ENCODE measurements at places on chromosomes 4 and X.

- no peak for DNase-seq
Observed at GRCh38 chr4:132065940-132066495, 1083.1 kb upstream of the PCDH10 start.

GRCh38 chr4:73259571-73260090 is 1.0 kb upstream of the ANKRD17 start:
- no peak for DNase-seq

DNA sequence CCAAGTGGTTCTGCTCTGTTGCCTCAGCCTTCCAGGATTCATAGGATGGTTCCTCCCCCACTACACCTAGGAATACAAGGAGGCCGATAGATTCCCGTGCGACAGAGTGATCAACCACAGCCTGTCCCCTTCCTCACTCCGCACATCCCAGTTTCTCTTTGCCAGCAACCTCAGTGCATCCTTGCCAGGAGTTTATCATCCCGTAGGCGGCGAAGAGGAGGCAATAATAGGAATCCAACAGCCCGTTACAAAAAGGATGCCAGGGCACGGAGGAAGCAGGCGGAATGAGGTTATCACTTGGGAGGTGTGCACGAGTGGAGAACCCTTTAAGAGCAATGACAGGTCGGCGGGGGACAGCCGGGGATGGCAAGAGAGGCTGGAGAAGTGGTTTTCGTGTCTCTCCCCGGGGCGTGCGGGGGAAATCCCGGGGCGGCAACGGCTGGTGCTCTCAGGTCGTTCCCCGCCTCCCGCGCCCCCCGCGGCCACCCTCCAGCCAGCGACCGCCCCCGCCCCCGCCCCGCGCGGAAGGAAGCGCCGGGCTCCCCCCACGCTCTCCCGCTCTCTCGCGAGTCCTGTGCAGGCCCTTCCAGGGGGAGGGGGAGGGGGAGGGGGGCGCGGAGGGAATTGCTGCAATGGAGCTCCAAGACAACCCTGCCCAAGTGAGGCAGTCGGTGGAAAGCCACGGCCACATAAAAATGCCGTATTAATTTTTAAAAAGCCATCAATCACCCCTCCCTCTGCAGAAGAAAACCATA is 1.6 kb downstream of the PPP3CA start:
- DNase-seq = peak; percentile 51

DNA sequence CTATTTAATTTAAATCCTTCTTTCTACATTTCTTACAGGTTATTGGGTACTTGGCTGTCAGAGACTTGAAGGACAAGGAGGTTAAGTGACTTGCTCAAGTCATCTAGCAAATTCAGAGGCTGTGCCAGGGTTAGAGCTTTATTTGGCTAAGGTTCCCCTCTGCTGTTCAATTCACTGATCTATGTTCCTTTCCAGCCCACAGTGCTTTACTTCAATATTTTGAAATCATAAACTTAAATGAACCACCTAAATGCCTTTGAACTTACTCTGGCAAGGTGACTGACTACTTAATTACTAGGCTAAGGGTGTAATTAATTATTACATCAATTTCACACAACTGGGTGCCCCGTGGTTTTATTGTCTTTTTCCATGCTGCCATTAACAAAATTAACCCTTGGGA is 288.7 kb downstream of the CAMK2D start:
- DNase-seq = no peak

DNA sequence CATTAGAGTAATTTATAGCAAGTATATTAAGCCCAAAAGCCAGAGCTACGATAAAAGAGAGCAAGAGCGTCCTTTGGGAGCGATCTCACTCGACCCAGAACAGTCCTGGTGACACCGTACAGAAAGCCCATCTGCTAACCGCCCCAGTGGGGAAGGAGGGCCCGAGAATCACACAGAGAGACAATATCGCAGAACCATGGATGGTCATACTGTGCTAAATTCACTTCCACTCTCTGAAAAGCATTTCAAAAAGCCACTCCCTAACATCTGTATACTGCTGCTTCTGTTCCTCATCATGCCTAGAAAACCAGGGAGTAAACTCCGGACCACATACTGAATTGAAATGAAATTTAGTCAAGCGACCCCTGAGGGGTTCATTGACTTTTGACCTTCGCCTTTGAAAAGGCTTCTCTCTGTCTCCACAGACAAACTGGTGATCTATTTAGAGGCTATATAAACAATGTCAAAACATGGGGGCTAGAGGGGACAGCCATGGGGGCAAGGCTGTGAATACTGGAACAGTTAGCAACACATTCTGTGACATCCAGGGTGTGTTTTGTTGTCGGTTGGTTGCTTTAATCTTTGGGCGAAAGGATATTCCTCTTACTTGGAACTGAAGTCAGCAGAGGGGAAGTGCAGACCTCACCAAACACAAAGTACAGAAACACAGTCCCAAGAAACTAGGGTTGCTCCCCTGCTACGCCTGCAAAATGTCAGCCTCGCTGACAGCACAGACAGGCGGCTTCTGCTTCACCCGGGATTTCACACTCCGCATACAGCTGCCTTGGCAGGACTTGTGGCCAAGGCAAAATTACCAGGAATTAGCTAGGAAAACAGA is 129.0 kb upstream of the RASGEF1B start:
- DNase-seq = no peak

DNA sequence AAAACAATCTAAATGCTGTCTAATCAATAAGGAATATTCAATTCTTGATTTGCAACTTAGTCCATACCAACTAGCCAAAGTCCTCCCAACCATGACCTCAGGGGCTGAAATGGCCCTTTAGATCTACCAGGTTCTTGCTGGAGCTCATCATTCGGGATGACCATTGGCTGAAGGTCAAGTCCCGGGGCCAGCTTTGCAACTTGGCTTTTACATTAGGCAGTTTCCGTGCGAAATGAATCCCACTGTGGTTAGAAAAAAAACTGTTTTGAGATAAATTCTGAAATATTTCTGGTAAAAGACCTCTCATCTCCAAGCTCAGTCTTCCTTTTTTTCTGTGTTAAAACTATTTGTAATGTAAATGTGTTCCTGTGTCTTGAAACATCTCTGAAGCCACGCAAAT is 178.6 kb downstream of the TENM3 start:
- DNase-seq = no peak

DNA sequence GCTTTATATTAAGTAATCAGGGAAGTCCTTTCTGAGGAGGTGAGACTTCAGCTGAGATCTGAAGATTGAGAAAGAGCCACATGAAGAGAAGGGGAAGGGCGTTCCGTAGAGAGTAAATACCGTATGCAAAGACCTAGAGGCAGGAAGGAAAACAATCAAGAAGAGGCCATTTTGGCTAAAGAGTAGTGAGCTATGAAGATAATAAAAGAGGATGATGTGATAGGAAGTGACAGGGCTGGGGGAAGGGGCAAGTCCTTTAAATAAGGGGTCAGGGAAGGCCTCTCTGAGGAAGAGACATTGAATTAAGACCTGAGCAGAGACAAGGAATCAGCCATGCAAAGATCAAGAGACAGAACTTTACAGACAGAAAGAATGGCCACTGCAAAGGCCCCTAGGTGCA is 86.2 kb downstream of the ZIC3 start:
- DNase-seq = no peak

DNA sequence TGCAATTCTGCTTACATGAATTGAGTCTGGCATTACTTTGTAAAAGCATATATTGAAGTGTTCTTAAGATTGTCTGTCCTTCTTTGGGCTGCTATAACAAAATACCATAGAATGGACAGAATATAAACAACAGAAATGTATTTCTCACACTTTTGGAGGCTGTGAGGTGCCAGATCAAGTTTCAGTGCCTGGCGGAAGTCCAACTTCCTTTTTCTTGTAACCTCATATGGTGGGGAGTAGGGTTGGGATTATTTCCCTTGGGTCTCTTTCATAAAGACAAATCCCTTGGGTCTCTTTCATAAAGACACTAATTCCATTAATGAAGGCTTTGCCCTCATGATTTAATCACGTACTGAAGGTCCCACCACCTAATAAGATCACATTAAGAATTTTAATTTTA is 199.3 kb upstream of the GRID2 start:
- peak; percentile 79 for DNase-seq

- no peak for DNase-seq
Observed at GRCh38 chr4:181161669-181162068, 1081.5 kb upstream of the TENM3 start.

GRCh38 chrX:11261260-11261659 is 32.0 kb upstream of the AMELX start:
- DNase-seq = no peak

DNA sequence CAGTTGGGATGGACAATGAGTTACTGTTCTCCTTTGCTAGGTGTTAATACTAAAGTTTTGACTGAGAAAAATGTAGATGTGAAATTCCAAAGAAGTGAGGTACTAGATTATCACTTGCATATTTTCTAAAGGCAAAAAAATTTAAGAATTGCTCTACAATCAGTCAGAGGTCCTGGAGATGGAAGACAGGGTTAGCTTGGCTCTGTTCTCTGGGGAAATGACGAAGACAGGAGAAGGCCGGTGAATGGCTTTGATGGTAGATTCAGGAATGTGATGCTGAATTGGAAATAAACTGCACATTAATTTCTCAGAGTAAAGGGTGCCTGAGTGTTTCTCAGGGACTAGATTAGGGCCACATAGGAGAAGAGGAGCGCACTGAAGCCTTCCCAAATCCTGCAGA is 214.0 kb upstream of the LEF1 start:
- DNase-seq = no peak

DNA sequence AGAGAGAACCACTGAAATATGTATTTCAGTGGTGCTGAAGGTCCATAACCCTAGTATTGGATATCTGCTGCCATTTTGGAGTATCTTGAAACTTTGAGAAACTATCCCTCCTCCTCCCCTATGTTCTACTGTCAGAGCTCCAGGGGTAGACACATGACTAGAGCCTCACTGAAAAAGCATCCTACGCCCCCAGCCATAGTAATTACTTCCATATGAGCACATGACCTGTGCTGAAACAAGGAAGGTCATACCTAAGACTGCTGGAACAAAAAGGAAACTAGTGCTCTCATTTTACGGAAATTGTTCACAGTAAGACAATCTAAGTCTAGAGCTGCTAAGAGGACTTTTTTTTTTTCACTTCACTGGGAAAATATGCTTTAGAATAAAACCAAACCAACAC is 42.0 kb upstream of the MAPK10 start:
- no peak for DNase-seq

DNA sequence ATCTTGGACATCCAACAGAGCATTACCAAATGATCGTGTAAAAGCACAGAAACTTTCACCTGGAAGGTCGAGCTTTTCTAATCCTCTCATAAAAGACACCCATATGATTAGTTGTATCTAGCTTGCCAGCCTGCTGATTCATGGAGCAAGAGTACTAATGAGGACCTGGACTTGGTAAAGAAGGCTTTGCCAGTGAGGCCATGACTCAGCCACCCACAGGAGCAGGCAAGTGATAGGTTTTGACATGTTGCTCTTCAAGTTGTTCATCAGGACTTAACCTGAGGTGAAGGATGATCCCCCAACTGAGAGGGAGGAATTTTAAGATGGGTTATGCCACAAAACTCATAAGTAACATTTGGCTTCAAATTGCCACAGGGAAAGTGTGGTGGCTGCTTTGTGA is 24.7 kb upstream of the EPGN start:
- DNase-seq = no peak

DNA sequence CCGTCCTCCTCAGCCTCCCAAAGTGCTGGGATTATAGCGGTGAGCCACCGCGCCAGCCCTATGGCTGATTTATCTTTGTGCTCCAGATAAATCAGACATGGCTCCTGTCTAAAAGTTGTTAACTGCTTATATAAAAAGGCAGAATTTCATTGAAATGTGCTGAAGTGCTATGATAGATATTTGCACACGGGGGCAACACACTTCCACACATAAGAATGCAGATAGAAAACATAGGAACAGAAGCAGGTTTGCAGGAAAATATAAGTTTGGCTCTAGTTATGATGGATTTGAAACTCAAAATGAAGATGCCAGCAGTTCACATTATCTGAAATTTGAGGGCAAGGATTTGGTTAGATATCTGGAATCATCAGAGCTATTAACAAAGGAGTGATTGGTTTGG is 163.1 kb upstream of the SLITRK2 start:
- no peak for DNase-seq
